Activated CD4-positive, alpha-beta T cell treated with anti-CD3 and anti-CD28 coated beads for 36 hours (primary cell): ENCODE measurements at places on chromosomes 6 and 20. TPM values are rescaled to one million over a fixed set of nuclear protein-coding genes. Genes with fewer than 3 reads are reported as not detected.

Gene CBFA2T2
- 10.9 TPM for total RNA-seq

Gene SLC24A3
- total RNA-seq: not detected

Gene NEU1
- 11.6 TPM for total RNA-seq

Gene SEL1L2
- not detected for total RNA-seq

Gene ENPP1
- total RNA-seq: 0.23 TPM

Gene SYNGAP1
- 45.6 TPM for total RNA-seq

Gene TMEM244
- not detected for total RNA-seq

Gene VSTM2L
- not detected for total RNA-seq

Gene C20orf141
- total RNA-seq: not detected

- H3K4me3 ChIP-seq: no peak overlapping the region
- no peak for DNase-seq
- no peaks in the 10 kb centered on the region for H3K27me3 ChIP-seq
Measured at GRCh38 chr6:135423649-135424128, 73.9 kb downstream of the AHI1 start.

GRCh38 chr20:59308493-59309201 is 8.2 kb downstream of the EDN3 start:
- H3K4me3 ChIP-seq: no peak overlapping the region
- H3K36me3 ChIP-seq: no peaks in the 10 kb centered on the region
- no peak for DNase-seq

DNA sequence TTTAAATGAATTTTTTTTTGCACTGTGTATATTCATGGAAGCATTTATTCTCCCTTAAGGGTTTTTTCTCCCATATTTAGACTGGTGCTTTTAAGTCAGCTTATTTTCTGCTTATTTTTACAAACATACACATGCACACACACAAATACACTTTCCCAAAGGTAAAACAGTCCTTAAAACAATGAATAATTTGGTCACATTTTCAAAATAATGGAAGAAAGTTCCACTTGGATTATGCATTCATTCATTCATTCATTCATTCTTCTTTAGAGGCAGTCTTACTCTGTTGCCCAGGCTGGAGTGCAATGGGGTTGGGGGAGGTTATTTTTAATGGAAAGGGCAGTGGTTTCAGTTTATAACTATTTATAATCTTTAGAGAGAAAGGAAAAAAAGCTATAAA is 69.8 kb downstream of the STXBP5 start:
- peaks cover 4% of the 10 kb centered on the region for H3K4me1 ChIP-seq
- H3K36me3 ChIP-seq: peaks cover 44% of the 10 kb centered on the region
- H3K27me3 ChIP-seq: no peaks in the 10 kb centered on the region
- H3K27ac ChIP-seq: no peak overlapping the region

DNA sequence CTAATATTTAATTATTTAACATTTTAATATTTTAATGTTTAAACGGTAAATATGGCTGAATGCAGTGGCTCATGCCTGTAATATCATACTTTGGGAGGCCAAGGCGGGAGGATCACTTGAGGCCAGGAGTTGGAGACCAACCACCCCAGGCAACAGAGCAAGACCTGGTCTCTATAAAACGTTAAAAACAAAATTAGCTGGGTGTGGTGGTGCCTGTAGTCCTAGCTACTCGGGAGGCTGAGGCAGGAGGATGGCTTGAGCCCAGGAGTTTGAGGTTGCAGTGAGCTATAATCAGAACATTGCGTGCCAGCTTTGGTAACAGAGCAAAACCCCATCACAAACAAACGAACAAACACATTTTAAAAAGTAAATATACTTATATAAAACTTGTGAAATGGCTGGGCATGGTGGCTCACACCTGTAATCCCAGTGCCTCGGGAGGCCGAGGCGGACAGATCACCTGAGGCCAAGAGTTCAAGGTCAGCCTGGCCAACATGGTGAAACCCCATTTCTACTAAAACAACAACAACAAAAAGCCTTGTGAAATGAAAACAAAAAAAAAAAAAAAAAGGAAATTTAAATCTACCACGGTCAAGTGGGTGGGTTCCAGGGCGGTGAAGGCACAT is 8.2 kb downstream of the SRXN1 start:
- peaks cover 9% of the 10 kb centered on the region for H3K27me3 ChIP-seq
- DNase-seq: no peak
- no peak overlapping the region for H3K4me3 ChIP-seq

- H3K27me3 ChIP-seq: no peaks in the 10 kb centered on the region
- DNase-seq: peak; percentile 29
- H3K27ac ChIP-seq: no peak overlapping the region
- peaks cover 45% of the 10 kb centered on the region for H3K4me1 ChIP-seq
- no peak overlapping the region for H3K4me3 ChIP-seq
Measured at GRCh38 chr6:90440586-90441283, 144.1 kb upstream of the BACH2 start.

GRCh38 chr20:20065361-20065760 is 13.0 kb downstream of the CFAP61 start:
- DNase-seq: no peak
- peaks cover 21% of the 10 kb centered on the region for H3K27me3 ChIP-seq
- no peak overlapping the region for H3K27ac ChIP-seq

DNA sequence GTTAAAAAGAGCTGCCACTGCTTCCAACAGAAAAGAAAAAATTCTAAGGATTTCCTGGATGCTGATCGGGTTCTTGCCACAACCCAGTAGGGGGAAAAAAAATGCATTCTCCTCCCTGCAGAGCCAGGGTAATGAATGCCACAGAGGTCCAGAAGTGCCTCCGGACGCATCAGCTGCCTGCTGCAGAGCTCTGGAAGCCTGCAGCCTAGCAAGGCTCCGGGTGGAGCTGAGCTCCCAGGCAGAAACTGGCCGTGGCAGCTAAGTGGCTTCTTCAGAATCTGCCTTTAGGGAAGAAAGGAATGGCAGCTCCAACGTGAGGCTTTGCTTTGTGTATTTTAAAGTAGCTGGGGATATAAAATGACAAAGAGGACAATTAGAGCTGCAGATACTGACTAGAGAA is 155.0 kb downstream of the CFAP61 start:
- H3K27ac ChIP-seq: no peak overlapping the region
- H3K4me3 ChIP-seq: no peak overlapping the region
- H3K4me1 ChIP-seq: no peaks in the 10 kb centered on the region

DNA sequence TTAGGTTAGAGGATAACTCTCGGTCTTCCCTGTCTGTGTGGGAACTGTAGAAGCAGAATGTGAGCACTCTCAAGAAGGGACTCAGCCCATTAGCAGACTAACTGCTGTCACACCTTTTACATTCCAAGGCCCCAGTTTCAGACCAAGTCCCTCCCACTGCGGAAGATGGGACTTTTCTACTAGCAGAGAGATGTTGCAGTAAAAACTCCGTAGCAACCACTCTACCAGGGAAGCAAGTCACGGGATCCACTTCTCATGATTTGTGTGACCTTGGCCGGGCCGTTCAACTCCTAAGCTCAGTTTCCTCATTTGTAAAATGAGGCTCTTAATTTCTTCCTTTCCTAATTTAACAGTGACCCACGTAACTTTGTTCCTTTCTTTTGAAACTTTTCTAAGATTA is 77.1 kb upstream of the SLC4A11 start:
- no peaks in the 10 kb centered on the region for H3K4me1 ChIP-seq
- H3K27ac ChIP-seq: no peak overlapping the region
- H3K4me3 ChIP-seq: no peak overlapping the region
- no peak for DNase-seq
- H3K36me3 ChIP-seq: peaks cover 2% of the 10 kb centered on the region

DNA sequence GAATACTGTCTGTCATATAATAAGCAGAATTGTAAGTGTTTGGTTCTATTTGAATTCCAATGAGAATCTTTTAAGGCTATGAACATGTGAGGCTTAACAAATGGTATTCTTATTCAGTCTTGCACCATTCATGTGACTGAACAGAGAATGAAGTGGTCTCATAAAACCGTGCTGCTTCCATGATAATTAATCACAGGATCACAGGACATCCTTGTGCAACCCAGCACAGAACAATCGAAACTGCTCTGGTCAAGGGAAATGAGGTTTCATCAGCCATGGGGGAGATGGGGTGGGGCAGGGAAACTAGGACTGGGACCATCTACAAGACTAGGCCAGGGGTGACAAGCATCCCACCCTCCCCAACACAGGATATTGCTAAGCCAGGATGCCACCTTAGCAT is 6.0 kb downstream of the PPIL6 start:
- H3K4me1 ChIP-seq: no peaks in the 10 kb centered on the region
- H3K36me3 ChIP-seq: no peaks in the 10 kb centered on the region
- no peak overlapping the region for H3K27ac ChIP-seq
- no peak overlapping the region for H3K4me3 ChIP-seq
- DNase-seq: no peak

- H3K4me3 ChIP-seq: no peak overlapping the region
- no peak for DNase-seq
- H3K27ac ChIP-seq: no peak overlapping the region
- no peaks in the 10 kb centered on the region for H3K4me1 ChIP-seq
Measured at GRCh38 chr20:58614984-58615760, 35.9 kb upstream of the STX16 start.

GRCh38 chr6:11230158-11231107 is 2.0 kb downstream of the NEDD9 start:
- no peaks in the 10 kb centered on the region for H3K27me3 ChIP-seq
- peak overlapping the region; percentile 81 for H3K4me3 ChIP-seq
- H3K36me3 ChIP-seq: peaks cover 6% of the 10 kb centered on the region
- H3K4me1 ChIP-seq: peaks cover 56% of the 10 kb centered on the region

DNA sequence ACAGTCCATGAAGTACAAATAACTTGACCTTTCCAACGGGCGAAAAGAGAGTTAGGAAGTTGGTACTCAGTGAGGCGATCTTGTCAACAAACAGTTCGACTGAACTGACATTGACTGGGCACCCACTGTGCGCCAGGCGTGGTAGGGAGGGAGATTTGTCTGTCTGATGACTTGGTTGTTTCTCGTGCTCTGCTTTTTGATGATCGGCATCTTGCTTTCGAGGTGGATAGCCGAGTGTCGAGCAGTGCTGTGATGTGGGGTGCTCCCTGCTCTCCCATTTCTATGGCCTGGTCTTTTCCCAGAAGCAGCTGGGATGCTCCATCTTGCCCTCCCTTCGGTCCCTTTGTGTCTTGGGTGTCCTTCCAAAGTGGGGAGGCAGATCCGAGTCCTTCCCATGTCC is 30.4 kb downstream of the RPP40 start:
- H3K27ac ChIP-seq: no peak overlapping the region
- no peak for DNase-seq
- no peaks in the 10 kb centered on the region for H3K36me3 ChIP-seq
- H3K27me3 ChIP-seq: peaks cover 13% of the 10 kb centered on the region

DNA sequence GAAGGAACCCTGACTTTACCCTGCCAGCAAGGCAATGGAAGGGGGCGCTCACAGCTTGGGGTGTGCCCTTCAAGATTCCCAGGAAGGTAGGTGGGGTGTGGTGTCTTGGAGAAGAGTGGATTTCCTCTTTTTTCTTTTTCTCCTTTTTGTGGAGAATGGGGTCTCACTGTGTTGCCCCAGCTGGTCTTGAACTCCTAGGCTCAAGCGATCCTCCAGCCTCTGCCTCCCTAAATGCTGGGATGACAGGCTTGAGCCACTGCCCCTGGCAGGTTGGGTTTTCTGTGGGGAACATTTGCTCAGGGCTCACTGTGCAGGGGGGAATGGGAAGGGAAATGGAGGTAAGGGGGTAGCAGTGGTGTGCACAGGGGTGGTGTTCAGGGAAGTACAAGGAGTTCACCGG is 4.0 kb upstream of the ZNF341 start:
- DNase-seq: no peak
- H3K27me3 ChIP-seq: no peaks in the 10 kb centered on the region
- peaks cover 8% of the 10 kb centered on the region for H3K4me1 ChIP-seq
- no peaks in the 10 kb centered on the region for H3K36me3 ChIP-seq

- H3K36me3 ChIP-seq: peaks cover 65% of the 10 kb centered on the region
- H3K27me3 ChIP-seq: no peaks in the 10 kb centered on the region
- H3K4me1 ChIP-seq: peaks cover 92% of the 10 kb centered on the region
- DNase-seq: no peak
- no peak overlapping the region for H3K4me3 ChIP-seq
Measured at GRCh38 chr6:111848262-111848812, 24.9 kb downstream of the FYN start.

DNA sequence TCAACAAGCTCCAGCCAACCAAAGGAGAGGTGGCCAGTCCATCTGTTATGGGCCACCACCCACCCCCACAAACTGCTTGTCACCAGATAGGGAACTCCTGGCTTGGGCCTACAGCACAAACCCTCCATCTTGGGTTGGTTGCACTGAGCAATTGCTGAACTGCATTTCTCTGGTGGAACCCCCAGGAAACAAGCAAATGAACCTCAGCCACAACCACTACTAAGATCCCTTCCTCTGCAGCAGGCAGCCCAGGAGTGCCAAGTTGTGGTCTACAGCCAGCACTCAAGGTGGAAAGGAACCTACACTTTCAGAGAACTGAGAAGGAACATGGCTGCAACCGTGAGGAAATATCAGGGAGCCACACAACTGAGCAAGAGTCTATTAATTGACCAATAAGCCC is 171.6 kb downstream of the TMEM200A start:
- DNase-seq: no peak
- no peak overlapping the region for H3K27ac ChIP-seq
- H3K27me3 ChIP-seq: no peaks in the 10 kb centered on the region
- H3K36me3 ChIP-seq: peaks cover 1% of the 10 kb centered on the region
- H3K4me3 ChIP-seq: no peak overlapping the region
- H3K4me1 ChIP-seq: peaks cover 5% of the 10 kb centered on the region

DNA sequence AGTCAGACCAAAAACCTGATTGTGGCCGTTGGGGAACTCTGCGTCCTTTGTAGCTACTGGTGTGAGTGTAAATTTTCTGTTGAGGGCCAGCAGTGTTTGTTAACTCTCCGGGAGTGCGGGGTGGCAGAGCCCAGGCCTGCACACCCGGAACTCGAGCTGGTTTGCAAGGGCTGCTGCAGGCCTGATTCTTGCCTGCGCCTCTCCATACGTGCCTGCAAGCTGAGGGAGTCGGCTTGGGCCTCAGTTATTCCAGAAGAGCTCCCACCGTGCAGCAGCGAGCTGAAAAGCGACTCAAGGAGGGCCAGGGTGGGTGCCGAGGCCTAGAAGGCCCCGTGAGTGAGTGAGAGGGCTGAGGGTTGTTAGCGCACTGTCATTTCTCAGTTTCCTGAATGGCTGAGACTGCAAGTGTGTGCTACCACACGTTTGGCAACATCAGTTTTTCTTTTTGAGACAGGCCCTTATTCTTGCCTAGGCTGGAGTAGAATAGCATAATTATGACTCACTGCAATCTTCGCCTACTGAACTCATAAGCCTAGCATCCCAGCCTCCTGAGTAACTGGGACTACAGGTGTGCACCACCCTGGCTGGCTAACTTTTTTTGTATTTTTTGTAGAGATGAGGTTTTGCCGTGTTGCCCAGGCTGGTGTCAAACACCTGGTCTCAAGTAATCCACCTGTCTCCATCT is 33.9 kb upstream of the KIF13A start:
- no peaks in the 10 kb centered on the region for H3K36me3 ChIP-seq
- no peak overlapping the region for H3K4me3 ChIP-seq
- no peaks in the 10 kb centered on the region for H3K27me3 ChIP-seq

- H3K27ac ChIP-seq: no peak overlapping the region
- no peaks in the 10 kb centered on the region for H3K36me3 ChIP-seq
- no peaks in the 10 kb centered on the region for H3K4me1 ChIP-seq
- H3K4me3 ChIP-seq: no peak overlapping the region
Measured at GRCh38 chr6:169930799-169931198, 179.4 kb downstream of the ERMARD start.

GRCh38 chr20:9323622-9324021 is 190.8 kb upstream of the LAMP5 start:
- H3K4me1 ChIP-seq: no peaks in the 10 kb centered on the region
- H3K36me3 ChIP-seq: no peaks in the 10 kb centered on the region
- H3K4me3 ChIP-seq: no peak overlapping the region
- peak; percentile 9 for DNase-seq
- no peaks in the 10 kb centered on the region for H3K27me3 ChIP-seq
- H3K27ac ChIP-seq: no peak overlapping the region
